ENCODE measurements at places on chromosomes 4 and X. TPM values are rescaled to one million over a fixed set of nuclear protein-coding genes. Genes with fewer than 3 reads are reported as not detected.

DNA sequence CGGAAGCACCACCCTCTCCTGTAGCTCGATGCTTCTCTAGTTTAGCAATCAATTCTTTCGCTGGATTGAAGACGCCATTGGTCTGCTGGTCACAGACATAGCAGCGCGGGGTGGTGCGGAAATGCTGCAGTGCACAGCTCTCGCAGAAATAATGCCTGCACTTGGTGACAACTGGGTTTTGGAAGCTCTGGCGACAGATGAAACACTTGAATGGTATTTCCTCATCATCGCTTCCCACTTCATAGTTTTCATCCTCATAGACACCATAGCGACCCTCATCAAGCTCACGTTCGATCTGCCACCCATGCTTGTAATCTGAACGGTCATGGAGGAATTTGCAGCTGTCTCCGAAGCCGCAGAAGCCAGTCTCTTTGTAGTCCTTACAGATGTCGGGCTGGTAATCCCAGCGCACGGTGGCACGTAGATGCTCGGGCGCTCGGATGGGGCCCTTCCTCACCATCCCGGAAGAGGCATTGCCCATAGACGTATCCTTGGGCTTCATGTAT is 854 bp downstream of the RNF113A start:
- peak; percentile 59 for DNase-seq

DNA sequence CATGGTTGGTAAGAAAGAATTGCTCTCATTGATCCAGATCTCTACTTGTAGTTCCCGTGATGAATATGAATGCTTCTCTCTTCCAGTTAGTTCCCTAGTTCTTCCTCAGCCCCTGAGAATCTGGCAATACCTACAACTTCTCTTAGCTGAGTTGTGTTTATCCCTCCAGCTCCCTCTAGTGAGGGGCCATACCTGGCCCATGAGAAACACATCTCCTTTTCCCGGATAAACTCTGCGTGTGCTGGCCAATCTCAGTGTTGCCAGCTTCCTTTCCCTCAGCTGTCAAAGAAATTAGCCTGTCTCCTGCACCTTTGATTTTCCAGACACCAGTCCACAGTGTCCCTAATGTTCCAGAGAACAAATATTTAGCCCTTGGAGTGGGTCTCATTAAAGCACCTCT is 5.7 kb downstream of the CBLL2 start:
- DNase-seq = no peak

GRCh38 chr4:844752-845232 is 18.9 kb upstream of the CPLX1 start:
- no peak for DNase-seq

GRCh38 chr4:87540146-87541058 is 11.2 kb upstream of the SPARCL1 start:
- DNase-seq = peak; percentile 41

GRCh38 chr4:109622626-109623025 is 62.6 kb downstream of the MCUB start:
- no peak for DNase-seq

GRCh38 chr4:113587640-113588275 is 173.8 kb downstream of the CAMK2D start:
- DNase-seq = no peak

- no peak for DNase-seq
Measured at GRCh38 chrX:10032147-10032546, 65.0 kb downstream of the CLDN34 start.

RTL9 gene
- total RNA-seq = 1.2 TPM

FRAS1 gene
- 21.0 TPM for total RNA-seq

MAGED4 gene
- 1.8 TPM for total RNA-seq

HERC3 gene
- 12.5 TPM for total RNA-seq
